ENCODE measurements at places on chromosomes 16 and 17.

DNA sequence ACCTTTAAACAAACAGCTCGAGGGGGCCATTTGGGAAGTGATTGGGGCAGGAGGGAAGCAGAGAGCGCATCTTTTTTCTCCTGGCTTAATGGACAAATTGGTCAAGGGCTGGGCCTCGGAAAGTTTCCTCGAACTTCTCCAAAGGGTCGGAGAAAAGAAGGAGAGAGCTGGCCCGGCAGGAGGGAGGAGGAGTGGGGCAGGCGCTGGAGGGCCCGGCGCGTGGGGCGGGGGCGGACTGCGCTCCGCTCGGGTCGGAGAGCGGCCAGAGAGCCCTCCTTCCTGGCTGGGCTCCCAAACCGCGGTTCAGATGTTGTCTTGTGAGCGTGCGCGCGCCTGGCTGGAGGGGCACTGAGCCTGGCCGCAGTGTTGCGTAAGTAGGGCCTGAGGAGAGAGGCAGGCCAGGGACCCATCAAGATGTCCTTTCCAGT, 1.2 kb downstream of the MMP2 start:
- no peak for DNase-seq

- DNase-seq = no peak
These were observed 122.6 kb downstream of the SHISA6 start for GRCh38 chr17:11363565-11364117.

GRCh38 chr16:2250652-2251295, 613 bp downstream of the ECI1 start:
- no peak for DNase-seq

DNA sequence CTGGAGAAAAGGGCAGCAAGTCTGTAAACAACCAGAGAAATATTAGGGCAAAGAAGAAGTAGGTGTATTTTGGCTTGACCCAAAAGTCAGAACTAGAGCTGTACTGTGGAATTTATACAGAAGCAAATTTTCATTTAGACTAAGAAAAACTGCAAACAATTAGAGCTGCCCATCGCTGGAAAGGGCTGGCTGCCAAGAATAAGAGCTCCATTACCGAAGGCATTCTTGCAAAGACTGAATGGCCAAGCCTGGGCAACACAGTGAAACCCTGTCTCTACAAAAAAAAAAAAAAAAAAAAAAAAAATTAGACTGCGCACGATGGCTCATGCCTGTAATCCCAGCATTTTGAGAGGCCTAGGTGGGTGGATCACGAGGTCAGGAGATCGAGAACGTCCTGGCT, 53.9 kb upstream of the TMC5 start:
- DNase-seq = no peak

GRCh38 chr17:57834146-57834741, 15.6 kb downstream of the MRPS23 start:
- no peak for DNase-seq

- no peak for DNase-seq
These were observed at the start of gene OR4D1 for GRCh38 chr17:58147930-58148434. Gene OR4D1, plus strand, starts transcription at chr17:58148384. Its CDS starts 6,770 bp downstream, at chr17:58155154.

DNA sequence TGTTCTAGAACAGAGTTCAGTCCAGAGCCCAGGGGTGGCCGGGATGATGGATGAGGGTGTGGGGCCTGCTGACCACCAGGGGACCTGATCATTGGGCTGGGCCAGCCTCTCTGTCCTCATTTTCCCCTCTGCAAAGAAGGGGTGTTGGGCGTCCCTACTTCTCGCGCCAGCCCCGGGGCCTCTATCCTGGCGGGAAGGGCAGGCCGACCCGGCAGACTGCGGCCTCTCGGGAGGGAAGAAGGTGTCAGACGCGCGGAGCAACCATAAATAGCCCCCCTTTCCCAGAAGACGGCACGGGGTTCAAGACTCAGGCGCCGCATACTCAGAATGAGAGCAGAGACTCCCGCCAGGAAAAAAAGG, 2.0 kb upstream of the CACNA1G start:
- no peak for DNase-seq

DNA sequence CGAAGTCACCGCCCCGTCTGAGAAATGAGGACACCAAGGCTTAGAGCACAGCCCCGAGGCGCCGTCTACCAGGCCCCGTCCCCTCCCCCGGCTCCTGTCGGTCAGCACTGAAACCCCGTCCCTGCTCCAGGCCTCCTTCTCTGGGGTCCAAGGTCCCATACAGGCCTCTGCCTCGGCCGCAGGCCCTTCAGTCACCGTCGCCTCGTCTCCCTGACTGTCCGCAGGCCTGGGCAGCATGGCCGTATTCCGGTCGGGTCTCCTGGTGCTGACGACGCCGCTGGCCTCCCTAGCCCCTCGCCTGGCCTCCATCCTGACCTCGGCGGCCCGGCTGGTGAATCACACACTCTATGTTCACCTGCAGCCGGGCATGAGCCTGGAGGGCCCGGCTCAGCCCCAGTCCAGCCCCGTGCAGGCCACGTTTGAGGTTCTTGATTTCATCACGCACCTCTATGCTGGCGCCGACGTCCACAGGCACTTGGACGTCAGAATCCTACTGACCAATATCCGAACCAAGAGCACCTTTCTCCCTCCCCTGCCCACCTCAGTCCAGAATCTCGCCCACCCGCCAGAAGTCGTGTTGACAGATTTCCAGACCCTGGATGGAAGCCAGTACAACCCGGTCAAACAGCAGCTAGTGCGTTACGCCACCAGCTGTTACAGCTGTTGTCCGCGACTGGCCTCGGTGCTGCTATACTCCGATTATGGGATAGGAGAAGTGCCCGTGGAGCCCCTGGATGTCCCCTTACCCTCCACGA, 617 bp downstream of the COASY start:
- no peak for DNase-seq

DNA sequence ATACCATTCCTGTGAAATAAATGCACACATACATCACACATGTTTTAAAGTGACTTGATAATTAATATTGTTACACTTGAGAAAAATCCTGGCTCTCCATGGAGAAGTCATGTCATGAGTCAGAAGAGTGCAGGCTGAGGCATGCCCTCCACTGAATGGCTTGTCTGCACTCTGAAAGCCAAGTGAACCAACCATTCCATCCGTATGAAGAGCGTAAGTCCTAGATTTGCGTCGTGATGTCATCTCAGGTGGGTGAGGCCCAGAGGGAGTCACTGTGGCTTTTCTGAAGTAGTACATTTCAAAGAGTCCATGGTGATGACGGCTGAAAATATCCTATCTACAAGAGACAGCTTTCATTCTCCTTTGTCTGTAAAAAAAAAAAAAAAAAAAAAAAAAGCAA, 83.5 kb upstream of the IRX5 start:
- DNase-seq = no peak

DNA sequence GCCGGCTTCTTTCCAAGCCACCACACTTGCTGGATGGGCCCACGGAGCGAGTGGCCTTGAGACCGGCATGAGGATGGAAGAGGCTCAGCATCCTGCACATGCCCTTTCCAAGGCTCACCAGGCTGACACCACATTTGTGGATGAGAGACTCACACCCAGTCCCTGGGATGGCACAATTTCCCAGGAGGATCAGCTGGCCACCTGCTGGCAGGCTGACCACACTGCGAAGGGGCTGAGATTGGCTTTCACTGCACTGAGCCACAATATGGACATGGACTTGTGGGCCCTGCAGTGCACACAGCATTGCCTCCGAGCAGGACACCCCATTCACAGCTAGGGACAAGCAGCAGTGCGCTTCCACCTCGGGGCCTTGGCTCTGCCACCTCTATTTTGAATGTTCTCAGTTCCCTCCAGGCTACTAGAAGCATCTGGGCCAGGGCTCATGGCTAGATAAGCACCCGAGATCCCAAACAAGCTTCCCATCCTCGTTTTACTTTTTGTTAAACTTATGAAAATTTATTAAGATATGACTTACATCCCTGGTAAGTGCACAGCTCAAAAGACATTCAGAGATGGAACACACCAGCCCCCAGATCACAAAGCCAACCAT, 25.3 kb upstream of the KSR1 start:
- peak; percentile 32 for DNase-seq

DNA sequence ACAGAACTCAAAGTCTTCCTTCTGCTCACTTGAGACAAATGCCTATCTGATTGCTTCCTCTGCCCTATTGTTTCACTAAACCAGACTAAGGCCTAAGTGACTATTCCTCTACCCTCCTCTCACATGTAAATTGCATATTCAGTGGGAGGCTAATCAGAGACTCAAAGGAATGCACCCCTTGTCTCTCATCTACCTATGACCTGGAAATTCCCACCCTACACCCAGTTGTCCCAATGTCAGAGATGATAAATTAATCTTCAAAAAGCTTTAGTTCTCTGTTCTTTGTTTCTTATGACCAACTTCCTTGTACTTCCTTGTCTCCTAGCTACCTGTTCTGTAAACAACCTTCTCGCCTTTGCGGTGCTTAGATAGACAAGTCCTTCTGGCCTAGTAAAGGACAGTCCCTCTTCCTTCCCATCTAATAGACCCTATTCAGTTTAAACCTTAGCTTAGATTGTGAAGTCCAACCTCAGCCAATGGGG, 76.0 kb downstream of the EMP2 start:
- DNase-seq = no peak

DNA sequence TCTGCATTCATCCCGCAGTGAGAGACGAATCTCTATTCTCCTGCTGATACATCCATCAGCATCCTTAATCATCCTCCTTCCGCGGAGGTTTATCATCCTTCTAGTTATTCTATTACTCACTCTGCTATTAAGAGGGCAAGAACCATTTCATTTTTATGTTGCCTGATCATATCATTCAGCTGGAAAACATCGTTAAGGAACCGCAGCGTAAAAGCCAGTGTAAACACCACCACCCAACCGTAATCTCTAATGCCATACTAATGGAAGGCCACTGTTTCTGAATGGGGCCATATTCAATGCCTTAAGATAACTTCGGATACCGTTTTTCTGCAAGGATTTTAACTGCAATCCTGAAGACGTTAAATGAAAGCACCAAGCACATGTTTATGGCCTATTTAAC, 36.7 kb upstream of the ERCC4 start:
- DNase-seq = no peak

- no peak for DNase-seq
These were observed 29.6 kb downstream of the ACSF3 start for GRCh38 chr16:89123001-89123830.

DNA sequence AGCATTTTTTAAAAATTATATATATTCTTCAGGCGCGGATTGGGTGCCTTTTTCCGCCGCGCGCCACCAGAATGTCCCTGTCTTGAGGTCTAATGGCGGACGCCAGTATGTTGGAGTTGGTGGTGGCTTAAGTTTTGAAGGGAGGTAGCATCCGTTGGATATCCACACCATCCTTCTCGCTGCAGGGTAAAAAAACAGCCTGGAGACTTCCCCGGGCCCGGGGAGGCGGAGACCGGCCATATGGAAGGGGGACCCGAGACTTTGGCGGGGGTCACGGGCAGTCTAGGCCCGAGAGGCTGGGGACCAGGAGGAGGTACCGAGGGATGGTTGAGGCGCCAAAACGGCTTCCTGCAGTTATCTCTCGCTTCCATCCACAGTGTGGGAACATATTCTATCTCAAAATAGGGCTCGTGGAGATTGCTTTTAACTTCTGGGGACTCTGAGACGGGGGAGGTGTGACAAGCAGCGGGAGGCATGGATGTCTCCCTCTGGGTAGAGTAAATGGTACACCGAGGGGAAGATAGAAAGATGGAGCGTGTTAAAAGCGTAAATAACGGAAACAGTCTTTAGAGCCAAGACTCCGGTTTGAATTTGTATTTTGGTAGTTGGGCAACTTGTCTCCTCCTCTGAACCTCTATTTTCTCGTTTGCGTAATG, at the start of gene SF3B3:
Gene SF3B3, plus strand, starts transcription at position 74 of the 656 bp plus-strand sequence. CDS start 2,841 bp downstream, outside the sequence.
- peak; percentile 36 for DNase-seq

GRCh38 chr17:20979792-20980083, 63.1 kb downstream of the USP22 start:
- no peak for DNase-seq

GRCh38 chr16:70720425-70721201, 34.8 kb upstream of the MTSS2 start:
- no peak for DNase-seq

DNA sequence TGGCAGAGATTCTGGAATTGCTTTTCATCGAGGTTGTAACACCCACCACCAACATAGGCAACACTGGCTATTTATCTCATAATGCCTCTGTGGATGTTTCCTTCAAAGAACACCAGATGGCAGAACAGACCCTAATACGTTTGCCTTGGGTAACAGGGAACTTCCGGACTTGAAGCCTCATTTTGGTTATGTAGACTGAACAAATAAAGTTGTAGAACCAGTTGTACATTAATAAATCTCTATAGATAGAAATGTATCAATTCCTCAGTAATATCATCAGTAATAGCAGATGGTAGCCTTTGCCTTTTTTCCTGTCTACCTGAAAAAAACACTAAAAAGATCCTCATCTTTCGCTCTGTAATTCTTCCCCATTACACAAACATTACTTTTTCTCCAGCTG, 25.9 kb upstream of the APOH start:
- no peak for DNase-seq

GRCh38 chr16:23351360-23351759, 49.3 kb downstream of the SCNN1B start:
- DNase-seq = no peak

- no peak for DNase-seq
These were observed 120.7 kb upstream of the MAF start for GRCh38 chr16:79721270-79721669.

- DNase-seq = no peak
These were observed 59.1 kb downstream of the TRIM37 start for GRCh38 chr17:59047616-59048015.

DNA sequence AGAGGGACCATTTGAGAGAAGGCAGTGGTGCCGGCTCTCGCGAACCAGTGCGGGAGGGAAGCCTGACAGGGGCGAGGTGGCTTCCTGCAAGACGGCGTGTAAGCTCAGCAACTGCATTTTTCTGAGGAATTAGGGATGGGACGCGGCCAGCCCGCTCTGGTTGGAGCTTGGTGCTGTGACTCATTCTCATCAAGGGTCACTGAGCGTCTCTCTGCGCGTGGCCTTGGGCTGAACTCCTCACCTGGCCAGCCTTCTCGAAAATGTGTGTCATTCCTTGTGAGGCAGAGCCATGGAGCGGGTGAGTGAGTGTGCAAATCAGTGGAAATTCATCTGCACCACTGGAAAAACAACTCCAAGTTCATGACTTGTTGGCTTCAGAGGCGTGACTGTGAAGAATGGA, 52.8 kb downstream of the NTN1 start:
- DNase-seq = no peak

GRCh38 chr17:78174346-78174869, 6.0 kb downstream of the SYNGR2 start:
- DNase-seq = no peak

DNA sequence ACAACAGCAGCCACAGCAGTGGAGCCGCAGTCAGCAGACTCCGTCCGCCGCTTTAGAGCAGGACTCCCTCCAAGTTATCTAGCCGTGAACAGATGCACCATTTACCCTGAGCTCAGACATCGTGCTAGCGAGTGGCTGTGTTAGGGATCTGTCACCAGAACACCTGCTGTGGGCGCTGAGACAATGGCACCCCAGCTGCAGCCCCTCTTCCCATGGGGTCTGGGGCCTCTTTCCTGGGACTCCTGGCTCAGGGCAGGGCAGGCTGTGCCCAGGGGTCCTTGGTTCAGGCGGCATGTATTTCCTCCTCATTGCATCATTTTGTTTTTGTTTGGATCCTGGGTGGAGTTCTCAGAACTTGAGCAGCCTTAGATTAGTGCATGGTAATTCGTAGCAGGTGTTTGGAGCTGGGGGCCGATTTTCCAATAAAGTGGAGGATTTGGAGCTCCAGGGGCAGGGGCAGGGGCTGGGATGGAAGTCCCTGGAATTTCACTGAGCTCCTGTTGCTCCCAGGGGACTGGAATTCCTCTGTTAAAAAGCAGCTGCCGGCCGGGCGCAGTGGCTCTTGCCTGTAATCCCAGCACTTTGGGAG, 23.4 kb downstream of the NMRAL1 start:
- DNase-seq = no peak
